ENCODE measurements at places on chromosomes 4 and X. TPM values are rescaled to one million over a fixed set of nuclear protein-coding genes. Genes with fewer than 3 reads are reported as not detected.

- H3K4me3 ChIP-seq, result no peak overlapping the region
- peak overlapping the region; percentile 31 for H3K27ac ChIP-seq
- H3K4me1 ChIP-seq, result no peaks in the 10 kb centered on the region
These were observed 750.5 kb downstream of the ADGRL3 start for GRCh38 chr4:61950625-61951024.

Gene SHROOM3
- 1.9 TPM for total RNA-seq

GRCh38 chr4:10003666-10004065 lies 17.6 kb downstream of the SLC2A9 start:
- H3K4me1 ChIP-seq, result no peaks in the 10 kb centered on the region
- DNase-seq, result no peak
- H3K27me3 ChIP-seq, result no peaks in the 10 kb centered on the region
- H3K36me3 ChIP-seq, result no peaks in the 10 kb centered on the region
- H3K27ac ChIP-seq, result no peak overlapping the region

DNA sequence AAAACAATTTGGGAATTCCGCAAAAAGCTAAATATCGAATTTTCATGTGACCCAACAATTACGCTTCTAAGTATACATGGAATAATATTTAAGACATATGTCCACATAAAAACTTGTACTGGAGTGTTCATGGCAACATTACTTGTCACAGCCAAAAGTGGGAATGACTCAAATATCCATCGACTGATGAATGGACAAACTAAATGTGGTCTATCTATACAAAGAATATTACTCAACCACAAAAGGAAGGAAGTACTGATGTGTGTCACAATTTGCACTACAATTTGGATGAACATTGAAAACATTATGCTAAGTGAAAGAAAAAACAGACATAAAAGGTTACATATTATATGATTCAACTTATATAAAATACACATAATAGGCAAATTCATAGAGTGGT lies 71.9 kb downstream of the AFF2 start:
- DNase-seq, result no peak
- H3K27me3 ChIP-seq, result no peaks in the 10 kb centered on the region
- H3K4me1 ChIP-seq, result no peaks in the 10 kb centered on the region
- no peak overlapping the region for H3K27ac ChIP-seq
- no peaks in the 10 kb centered on the region for H3K36me3 ChIP-seq

- H3K4me3 ChIP-seq, result no peak overlapping the region
- no peaks in the 10 kb centered on the region for H3K36me3 ChIP-seq
- no peak for DNase-seq
- peaks cover 2% of the 10 kb centered on the region for H3K27me3 ChIP-seq
- H3K4me1 ChIP-seq, result no peaks in the 10 kb centered on the region
These were observed 1143.9 kb downstream of the PDHA2 start for GRCh38 chr4:96983830-96984229.

Gene FAM149A
- total RNA-seq, result 6.8 TPM

Gene UGT2B10
- not detected for total RNA-seq

- no peaks in the 10 kb centered on the region for H3K36me3 ChIP-seq
- no peaks in the 10 kb centered on the region for H3K27me3 ChIP-seq
- H3K4me3 ChIP-seq, result no peak overlapping the region
- H3K4me1 ChIP-seq, result no peaks in the 10 kb centered on the region
- DNase-seq, result no peak
These were observed 1532.4 kb upstream of the TENM3 start for GRCh38 chr4:180710628-180711337.

Gene ZXDB
- 4.9 TPM for total RNA-seq

Gene FREM3
- total RNA-seq, result not detected

DNA sequence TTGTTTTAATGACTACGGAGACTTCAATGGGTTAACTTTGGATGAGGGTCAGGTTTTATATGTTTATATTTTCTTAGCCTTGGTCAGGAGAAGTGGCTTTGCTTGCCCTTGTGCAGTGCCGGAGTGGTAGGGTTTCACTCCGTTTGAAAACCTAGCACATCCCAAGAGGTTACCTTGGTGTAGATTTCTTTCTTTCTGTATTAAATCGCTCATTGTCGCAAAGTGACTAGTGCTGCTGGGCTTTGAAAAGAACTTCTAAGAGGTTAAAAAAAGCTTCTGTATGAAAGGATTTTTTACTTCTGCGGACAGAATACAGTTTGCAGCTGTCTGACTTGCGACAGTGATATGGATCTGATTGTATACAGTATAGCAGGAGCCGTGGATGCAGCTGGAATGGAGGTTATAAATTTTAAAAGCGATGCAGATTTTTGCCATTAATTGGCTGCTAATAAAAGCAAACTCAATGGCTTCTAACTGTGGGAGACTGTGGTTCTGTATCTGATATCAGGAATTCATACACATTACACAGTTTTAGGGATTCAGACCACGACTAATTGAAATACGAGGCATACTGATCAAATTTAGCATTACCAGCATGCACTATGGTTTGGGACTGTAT lies 340.9 kb upstream of the PITX2 start:
- no peak for DNase-seq
- H3K4me3 ChIP-seq, result no peak overlapping the region
- H3K36me3 ChIP-seq, result no peaks in the 10 kb centered on the region
- no peaks in the 10 kb centered on the region for H3K4me1 ChIP-seq

Gene VCX3A
- total RNA-seq, result not detected

Gene ARAP2
- total RNA-seq, result 1.4 TPM

DNA sequence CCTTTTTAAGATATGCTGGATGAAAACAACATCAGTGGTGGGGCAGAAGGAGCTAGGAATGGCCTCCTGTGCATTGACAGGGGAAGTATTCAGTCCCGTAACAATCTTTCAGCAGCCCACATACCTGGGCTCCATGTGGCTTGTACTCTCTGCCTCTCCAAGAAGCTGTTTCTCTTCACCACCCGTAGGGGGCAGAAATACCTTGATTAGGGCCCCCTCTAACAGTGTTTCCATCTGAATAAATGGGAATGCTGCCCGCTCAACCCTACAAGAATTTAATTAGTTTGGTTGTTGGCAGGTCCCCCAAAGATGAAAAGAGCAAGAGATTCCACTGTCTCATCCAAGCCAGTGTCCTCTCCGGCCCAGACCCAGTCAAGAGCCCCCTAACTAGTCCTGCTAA lies 155.2 kb downstream of the SMIM20 start:
- no peaks in the 10 kb centered on the region for H3K4me1 ChIP-seq
- H3K36me3 ChIP-seq, result no peaks in the 10 kb centered on the region
- peaks cover 4% of the 10 kb centered on the region for H3K27me3 ChIP-seq
- no peak for DNase-seq
- H3K4me3 ChIP-seq, result no peak overlapping the region

Gene MUC7
- total RNA-seq, result not detected

- H3K4me3 ChIP-seq, result no peak overlapping the region
- no peaks in the 10 kb centered on the region for H3K27me3 ChIP-seq
- no peaks in the 10 kb centered on the region for H3K36me3 ChIP-seq
- no peak overlapping the region for H3K27ac ChIP-seq
These were observed 64.5 kb downstream of the CPE start for GRCh38 chr4:165443276-165443675.

DNA sequence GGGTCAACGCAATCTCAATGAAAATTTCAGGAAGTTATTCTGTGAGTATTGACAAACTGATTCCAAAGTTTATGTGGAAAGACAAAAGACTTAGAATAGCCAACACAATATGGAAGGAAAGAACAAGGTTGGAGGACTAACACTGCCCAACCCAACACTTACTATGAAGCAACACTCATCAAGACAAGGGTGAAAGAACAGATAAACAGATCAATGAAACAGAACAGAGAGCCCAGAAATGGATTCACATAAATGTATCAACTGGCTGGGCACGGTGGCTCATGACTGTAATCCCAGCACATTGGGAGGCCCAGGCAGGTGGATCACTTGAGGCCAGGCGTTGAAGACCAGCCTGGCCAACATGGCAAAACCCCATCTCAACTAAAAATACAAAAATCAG lies 41.2 kb downstream of the FRYL start:
- H3K4me1 ChIP-seq, result no peaks in the 10 kb centered on the region
- no peak for DNase-seq
- peaks cover 2% of the 10 kb centered on the region for H3K27me3 ChIP-seq

Gene CORIN
- 0.32 TPM for total RNA-seq

DNA sequence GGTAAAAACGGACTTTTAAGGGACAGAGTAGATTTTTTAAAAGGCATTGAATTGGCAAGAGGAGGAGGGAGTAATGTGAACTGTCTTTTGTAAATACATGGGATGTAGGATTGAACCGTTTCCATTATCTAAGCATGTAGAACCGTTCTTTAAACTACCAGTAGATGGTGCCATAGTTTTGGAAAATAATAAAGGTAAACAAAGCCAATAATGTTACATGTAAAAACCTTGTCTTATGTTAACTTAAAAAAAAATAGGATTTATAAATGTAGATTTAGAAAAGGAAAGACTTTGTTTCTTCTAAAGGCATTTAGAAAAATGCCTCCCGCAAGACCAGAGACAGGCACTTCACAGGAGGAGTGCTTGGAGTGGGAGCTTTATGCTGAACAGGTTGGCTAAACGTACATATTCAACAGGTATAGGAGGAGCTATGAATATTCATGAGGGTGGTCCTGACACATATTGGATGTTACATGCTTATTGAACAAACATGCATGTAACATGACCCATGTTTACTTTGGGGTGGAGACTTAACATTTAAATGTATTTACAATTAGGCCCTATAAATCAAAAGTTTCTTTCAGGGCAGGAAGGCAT lies 45.5 kb upstream of the FAM241A start:
- no peak overlapping the region for H3K27ac ChIP-seq
- no peaks in the 10 kb centered on the region for H3K4me1 ChIP-seq
- no peak for DNase-seq
- H3K27me3 ChIP-seq, result no peaks in the 10 kb centered on the region

Gene SLC34A2
- 2.1 TPM for total RNA-seq

- H3K4me1 ChIP-seq, result no peaks in the 10 kb centered on the region
- DNase-seq, result no peak
- H3K36me3 ChIP-seq, result no peaks in the 10 kb centered on the region
These were observed 33.9 kb downstream of the RTL3 start for GRCh38 chrX:78624962-78625909.

Gene MAD2L1
- total RNA-seq, result 13.7 TPM

GRCh38 chr4:70841211-70841610 lies 1.5 kb upstream of the GRSF1 start:
- DNase-seq, result no peak
- peaks cover 5% of the 10 kb centered on the region for H3K4me1 ChIP-seq
- no peaks in the 10 kb centered on the region for H3K36me3 ChIP-seq

- H3K27me3 ChIP-seq, result no peaks in the 10 kb centered on the region
- H3K27ac ChIP-seq, result no peak overlapping the region
- no peaks in the 10 kb centered on the region for H3K36me3 ChIP-seq
- H3K4me3 ChIP-seq, result no peak overlapping the region
These were observed 1053.0 kb upstream of the IGFBP7 start for GRCh38 chr4:58163156-58163555.

DNA sequence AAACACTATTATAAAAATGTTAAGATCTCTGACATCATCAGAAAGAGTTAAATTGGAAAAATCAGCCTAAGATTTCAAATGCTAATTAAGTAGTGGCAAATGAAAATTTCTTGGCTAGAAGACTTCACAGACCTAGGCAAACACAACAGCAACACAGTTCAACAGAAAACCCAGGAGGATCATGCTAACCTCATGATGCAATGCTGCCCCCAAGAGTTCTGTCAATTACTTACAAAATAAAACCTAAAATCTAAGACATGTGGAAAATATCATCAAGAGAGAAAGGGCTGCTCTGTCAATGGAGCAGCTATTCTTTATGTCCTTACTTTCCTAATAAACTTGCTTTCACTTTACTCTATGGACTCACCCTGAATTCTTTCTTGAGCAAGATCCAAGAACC lies 21.0 kb downstream of the S100G start:
- peaks cover 7% of the 10 kb centered on the region for H3K4me1 ChIP-seq
- no peaks in the 10 kb centered on the region for H3K36me3 ChIP-seq
- peaks cover 1% of the 10 kb centered on the region for H3K27me3 ChIP-seq
- no peak for DNase-seq
- no peak overlapping the region for H3K4me3 ChIP-seq
- no peak overlapping the region for H3K27ac ChIP-seq

- DNase-seq, result no peak
- H3K4me1 ChIP-seq, result peaks cover 22% of the 10 kb centered on the region
- H3K27me3 ChIP-seq, result peaks cover 4% of the 10 kb centered on the region
- no peaks in the 10 kb centered on the region for H3K36me3 ChIP-seq
- H3K4me3 ChIP-seq, result no peak overlapping the region
- H3K27ac ChIP-seq, result peak overlapping the region; percentile 78
These were observed 54.5 kb downstream of the RS1 start for GRCh38 chrX:18617407-18617750.

DNA sequence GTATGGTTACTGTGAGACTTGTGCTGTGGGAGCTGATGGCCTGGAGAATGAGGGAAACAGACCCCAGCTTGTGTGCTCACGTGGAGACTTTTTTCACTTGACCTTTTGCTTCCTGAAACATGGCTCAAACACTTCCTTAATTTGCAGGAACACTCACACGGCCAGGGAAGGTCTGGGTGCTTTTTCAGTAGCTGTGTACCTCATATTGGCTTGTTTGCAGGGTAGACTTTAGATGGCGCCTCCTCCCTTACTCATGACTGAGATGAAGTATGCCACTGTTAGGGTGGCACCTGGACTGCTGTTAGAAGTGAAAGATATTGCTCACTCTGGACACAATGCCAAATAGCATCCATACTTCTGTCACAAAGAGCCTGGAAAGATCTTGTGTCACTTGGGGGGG lies 75.7 kb upstream of the WDR1 start:
- H3K4me1 ChIP-seq, result no peaks in the 10 kb centered on the region
- H3K27me3 ChIP-seq, result no peaks in the 10 kb centered on the region
- no peak overlapping the region for H3K27ac ChIP-seq
- no peak for DNase-seq

GRCh38 chrX:37302569-37302968 lies 46.6 kb upstream of the PRRG1 start:
- no peaks in the 10 kb centered on the region for H3K36me3 ChIP-seq
- no peaks in the 10 kb centered on the region for H3K27me3 ChIP-seq
- no peak overlapping the region for H3K27ac ChIP-seq

GRCh38 chrX:29940750-29941149 lies 274.6 kb upstream of the MAGEB2 start:
- peaks cover 4% of the 10 kb centered on the region for H3K4me1 ChIP-seq
- no peak overlapping the region for H3K27ac ChIP-seq
- H3K27me3 ChIP-seq, result no peaks in the 10 kb centered on the region
- no peaks in the 10 kb centered on the region for H3K36me3 ChIP-seq
- no peak for DNase-seq

Gene BST1
- total RNA-seq, result not detected

- no peak overlapping the region for H3K27ac ChIP-seq
- no peaks in the 10 kb centered on the region for H3K36me3 ChIP-seq
- H3K4me1 ChIP-seq, result no peaks in the 10 kb centered on the region
- peaks cover 5% of the 10 kb centered on the region for H3K27me3 ChIP-seq
- no peak overlapping the region for H3K4me3 ChIP-seq
- DNase-seq, result no peak
These were observed 66.6 kb downstream of the ING2 start for GRCh38 chr4:183571350-183571941.

GRCh38 chr4:169282429-169283113 lies 11.8 kb upstream of the SH3RF1 start:
- no peak overlapping the region for H3K4me3 ChIP-seq
- H3K27me3 ChIP-seq, result no peaks in the 10 kb centered on the region
- peaks cover 6% of the 10 kb centered on the region for H3K4me1 ChIP-seq

- no peak for DNase-seq
- H3K36me3 ChIP-seq, result no peaks in the 10 kb centered on the region
- H3K4me3 ChIP-seq, result no peak overlapping the region
- no peaks in the 10 kb centered on the region for H3K27me3 ChIP-seq
- H3K27ac ChIP-seq, result no peak overlapping the region
These were observed 480.1 kb downstream of the IL1RAPL1 start for GRCh38 chrX:29067351-29067750.

- H3K4me1 ChIP-seq, result no peaks in the 10 kb centered on the region
- no peaks in the 10 kb centered on the region for H3K27me3 ChIP-seq
- no peaks in the 10 kb centered on the region for H3K36me3 ChIP-seq
- H3K4me3 ChIP-seq, result no peak overlapping the region
- no peak overlapping the region for H3K27ac ChIP-seq
These were observed 22.4 kb downstream of the HPRT1 start for GRCh38 chrX:134482371-134482770.
